HS-5 (cell line): ENCODE measurements at places on chromosomes 2 and 18.

GRCh38 chr2:217919781-217920351 lies 82.9 kb downstream of the TNS1 start:
- DNase-seq = no peak

DNA sequence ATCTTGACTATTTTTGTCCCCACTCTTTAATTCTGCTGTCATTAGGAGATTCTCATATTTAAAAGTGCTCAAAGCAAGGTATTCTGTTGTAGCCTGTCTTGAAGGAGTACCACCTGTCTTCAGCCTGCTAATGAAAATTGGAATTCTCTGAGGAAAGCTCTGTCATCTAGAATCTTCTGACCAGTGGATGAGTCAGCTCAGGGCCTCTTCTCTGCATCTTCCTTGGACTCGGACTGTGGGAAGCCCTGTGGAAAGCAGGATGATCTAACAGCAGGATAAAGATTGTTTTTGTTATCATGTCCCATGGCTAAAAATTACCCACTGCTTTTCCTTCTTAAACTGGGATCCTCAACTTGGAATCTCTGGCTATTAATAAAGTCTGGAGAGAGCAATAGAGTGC lies 18.7 kb upstream of the TMEM200C start:
- DNase-seq = no peak

DNA sequence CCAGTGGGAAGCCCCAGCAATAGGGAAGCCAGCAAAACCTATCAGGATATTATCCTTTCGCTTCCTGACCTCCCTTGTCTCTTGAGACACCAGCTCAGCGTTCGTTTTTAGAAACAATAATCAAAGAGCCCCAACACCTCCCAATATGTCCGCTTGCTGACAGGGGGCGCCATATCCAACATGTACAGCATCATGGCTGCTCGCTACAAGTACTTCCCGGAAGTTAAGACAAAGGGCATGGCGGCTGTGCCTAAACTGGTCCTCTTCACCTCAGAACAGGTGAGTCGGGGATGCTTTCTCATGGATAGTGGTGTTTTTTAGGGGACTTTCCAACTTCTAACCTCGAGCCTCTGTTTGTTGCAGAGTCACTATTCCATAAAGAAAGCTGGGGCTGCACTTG lies 28.7 kb downstream of the GAD1 start:
- no peak for DNase-seq

GRCh38 chr2:215910180-215910579 lies 103.2 kb downstream of the MREG start:
- DNase-seq = no peak

GRCh38 chr2:136067459-136067858 lies 50.5 kb downstream of the CXCR4 start:
- DNase-seq = no peak

DNA sequence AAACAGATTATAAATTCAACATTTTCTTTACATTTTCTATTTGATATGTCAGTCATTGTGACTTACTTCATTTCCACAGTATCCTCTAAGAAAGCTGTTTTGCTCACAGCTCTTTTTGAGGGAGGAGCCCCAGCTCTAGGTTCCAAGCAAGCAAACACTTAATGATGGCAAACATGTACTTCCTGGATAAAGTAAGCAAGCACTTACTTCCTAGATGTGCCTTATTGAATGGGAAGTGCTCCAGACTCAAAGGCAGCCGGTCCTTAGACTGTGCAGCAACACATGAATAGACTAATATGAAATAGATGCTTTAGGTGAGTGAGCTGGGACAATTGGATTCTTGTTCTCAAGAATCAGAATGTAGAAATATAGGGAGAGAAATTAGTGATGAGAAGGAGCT lies 2149.8 kb upstream of the PIK3C3 start:
- no peak for DNase-seq

DNA sequence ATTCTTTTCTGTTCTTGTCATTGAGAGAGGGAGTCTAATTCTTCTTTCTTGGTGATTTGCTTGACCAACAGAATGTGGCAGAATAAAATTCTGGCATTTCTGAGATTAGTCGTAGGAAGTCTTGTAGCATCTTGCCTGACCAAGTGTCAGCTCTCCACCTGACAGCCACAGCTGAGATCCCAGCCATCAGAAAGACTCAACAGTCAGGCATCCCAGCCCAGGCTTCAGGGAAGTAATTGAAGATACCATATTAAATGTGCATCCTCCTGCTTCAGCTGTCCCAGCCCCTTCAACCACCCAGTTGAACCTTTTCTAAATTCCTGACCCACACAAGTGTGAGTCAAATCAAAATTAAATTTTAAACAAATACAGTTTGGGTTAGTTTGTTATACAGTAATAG lies 208.3 kb downstream of the PIK3C3 start:
- DNase-seq = no peak

DNA sequence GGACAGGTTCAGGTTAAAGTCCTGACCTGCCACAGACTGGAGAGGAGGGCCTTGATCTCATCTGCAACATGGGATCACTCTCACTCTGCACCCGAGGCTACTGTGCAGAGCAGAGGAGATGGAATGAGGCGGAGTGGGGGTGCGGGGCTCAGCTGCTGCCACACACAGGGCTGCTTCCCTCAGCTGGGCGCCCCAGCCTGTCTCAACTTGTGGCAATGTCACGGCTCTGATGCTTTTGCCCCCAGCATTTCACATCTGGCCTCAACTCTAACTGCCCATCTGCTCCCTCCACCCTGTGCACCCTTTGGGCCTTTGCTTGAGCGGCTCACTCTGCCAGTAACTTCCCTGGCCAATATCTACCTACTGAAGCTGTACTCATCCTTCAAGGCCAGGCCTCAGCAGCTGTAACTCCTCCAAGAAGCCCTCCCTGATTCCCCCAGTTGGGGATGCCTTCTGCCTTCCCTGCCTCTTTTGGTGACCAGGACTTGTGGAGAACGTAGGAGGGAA lies 70.3 kb downstream of the POLR1A start:
- DNase-seq = no peak

GRCh38 chr2:85673716-85674375 lies 5.8 kb upstream of the SFTPB start:
- no peak for DNase-seq

DNA sequence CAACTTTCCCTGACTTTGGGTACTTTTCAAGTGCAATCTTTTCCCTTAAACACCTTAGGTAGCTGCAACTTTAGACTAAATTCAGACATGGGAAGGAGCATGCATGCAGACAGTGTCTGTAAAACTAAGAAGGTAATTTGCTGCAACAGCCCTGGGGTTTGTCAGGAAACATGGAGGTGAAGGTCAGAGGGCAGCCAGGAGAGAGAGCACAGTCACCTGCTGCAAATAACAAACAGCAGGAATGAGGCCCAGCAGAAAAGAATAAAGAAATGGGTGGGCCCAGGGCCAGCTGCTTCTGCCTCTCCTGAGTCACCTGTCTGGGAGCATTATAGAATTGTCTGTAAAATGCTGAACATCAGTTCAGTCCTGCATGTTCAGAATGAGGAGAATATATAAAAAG lies 35.2 kb downstream of the MTHFD2 start:
- DNase-seq = no peak

GRCh38 chr2:207110715-207111114 lies 55.0 kb downstream of the KLF7 start:
- DNase-seq = no peak

DNA sequence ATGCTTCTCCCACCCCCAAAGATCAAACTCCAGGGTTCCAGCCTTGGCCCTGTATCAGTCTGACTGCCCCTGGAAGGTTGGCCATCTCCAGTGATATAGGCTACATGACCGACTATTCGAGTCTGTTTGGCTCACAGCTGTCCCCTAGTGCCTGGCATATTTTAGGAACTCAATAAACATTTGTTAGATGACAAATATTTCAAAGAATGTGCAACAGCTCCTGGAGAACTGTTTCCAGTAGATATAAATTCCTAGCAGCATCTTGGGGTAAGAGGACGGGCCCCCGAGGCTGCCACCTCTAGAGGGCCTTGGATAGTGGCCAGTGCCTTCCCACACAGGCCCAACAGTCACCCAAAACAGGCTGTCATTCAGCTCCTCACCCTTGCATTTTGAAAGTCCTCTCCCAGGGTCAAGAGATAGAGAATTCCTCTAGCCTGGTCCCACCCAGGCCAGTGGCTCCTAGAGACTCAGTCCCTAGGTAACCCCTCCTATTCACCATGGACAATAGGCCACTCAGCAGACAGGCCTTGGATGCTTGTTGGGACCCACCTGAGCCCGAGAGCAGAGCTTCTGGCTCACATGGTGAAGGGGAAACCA lies 45.1 kb upstream of the ATP6V1B1 start:
- no peak for DNase-seq

DNA sequence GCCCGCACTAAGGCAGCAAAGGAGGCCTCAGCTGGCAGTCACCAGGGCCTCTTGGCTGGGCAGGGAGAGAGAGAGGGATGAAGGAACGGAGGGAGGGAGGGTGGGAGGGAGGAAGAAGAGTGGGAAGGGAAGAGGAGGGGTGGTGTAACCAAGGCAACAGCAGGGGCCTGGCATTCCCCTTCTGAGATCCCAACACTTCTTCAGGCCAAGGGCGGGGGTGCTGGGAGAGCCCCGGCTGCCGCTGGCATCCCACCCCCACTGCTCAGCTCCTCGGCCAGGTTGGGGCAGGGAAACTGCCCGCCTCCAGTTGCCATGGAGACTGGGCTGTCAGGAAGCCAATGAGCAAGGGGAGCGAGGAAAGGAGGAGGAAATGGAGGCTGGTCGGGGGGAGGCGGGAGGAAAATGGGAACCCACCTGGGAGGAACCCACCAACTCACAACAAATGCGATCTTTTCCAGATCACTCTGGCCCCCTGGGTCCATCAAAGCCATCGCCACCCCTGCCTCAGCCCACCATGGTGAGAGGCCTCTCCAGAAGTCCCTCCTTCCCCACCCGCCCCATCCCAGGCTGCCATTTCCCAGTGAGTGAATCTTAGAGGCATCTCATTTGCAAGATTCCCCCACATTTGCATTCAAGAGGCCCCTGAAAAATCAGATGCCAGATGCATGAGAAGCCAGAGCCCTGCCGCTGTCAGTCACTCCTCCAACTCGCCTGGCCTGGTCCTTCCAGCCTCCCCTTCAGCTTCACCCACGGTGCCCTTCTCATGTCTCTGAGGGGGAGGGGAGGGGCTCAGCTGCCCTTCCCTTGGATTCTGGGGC lies 12.4 kb downstream of the SH2D6 start:
- DNase-seq = no peak

DNA sequence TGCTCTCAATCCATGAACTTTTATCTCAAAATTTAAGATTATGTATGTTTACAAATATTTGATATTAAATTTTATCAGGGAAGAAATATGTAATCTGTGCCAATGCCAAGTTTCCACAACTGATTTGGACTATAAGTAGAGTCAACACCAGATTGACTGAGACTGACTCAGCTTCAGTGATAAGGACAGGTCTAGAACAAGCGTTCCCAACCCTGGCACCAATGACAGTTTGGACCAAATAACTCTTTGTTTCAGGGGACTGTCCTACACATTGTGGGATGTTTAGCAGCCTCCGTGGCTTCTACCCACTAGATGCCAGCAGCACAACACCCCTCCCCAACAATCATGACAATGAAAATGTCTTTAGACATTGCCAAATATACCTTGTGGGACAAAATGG lies 165.3 kb downstream of the THADA start:
- no peak for DNase-seq

DNA sequence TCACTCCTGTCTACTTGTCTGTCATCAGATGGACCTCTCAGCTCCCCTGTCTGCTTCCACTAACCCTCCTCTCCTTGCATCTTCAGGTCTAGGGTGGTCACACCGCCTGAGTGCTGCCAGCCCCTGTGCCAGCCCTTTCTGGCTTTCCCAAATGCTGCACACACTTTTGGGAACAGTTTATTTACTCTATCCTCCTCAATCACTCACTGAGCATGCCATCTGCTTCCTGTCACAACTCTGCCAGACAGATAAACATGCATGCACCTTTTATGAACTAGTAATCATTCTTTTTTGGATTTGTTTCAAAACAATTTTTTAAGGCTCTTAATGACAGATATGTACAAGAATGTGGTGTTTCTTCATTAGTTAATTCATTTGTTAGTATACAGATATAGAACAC lies 56.3 kb upstream of the CCDC195 start:
- DNase-seq = no peak

DNA sequence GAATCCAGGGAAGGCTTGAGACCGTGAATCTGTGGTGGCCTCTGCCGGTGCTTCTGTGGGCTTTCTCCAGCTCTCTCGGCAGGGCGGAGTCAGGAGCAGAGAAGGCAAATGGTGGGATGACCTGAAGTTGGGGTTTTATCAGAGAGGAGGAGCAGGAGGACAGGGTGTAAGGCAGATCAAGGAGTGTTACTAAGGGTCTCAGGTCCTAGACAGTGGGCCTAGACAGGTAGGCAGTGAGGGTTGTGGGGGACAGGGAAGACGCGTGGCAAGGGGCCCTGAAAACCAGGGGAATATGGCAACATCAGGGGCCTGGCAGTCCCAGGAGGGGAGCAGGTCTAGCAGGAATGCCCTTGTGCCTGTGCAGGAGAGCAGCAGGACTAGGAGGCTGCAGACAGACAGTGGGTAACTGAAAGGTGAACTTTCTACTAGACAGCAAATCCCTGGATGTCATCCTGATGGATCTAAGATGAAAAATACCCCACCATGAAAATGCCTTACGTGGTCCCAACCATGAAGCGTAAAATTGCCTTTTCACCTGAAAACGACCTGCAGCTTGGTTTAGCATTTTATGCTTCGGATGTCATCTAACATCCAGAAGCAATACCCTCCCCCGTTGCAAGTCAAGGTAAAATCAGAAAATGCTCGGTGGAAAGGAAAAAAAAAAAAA lies 42.1 kb downstream of the SRSF7 start:
- no peak for DNase-seq

GRCh38 chr2:212181646-212182045 lies 357.0 kb downstream of the ERBB4 start:
- DNase-seq = no peak

- DNase-seq = no peak
Measured at GRCh38 chr2:127092901-127093516, 13.9 kb downstream of the BIN1 start.

DNA sequence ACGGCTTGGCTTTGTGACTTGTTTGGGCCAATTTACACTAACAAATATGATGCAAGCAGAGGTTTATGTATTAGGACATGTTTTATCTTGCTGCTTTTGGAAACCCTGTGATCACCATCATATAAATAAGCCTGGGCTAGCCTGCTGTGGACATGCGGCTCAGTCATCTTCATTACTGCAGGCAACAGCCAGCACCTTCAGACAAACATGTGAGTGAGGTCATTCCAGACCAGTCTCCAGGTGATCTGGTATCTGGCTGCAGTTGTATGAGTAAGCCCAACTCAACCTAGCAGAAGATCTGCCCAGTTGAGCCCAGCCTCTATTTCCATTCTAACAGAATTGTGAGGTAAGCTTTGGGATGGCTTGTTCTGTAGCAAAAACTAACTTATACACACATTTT lies 254.6 kb upstream of the ATP5MC3 start:
- DNase-seq = no peak

GRCh38 chr2:223894968-223895367 lies 50.2 kb downstream of the WDFY1 start:
- no peak for DNase-seq

GRCh38 chr2:136005462-136006196 lies 20.2 kb upstream of the DARS1 start:
- DNase-seq = no peak

GRCh38 chr2:38742797-38743559 lies 8.2 kb downstream of the SRSF7 start:
- DNase-seq = no peak
